ENCODE measurements at places on chromosomes 13 and 19.
A peak's percentile ranks its signal among the peaks of the same experiment; 100 is the strongest.

DNA sequence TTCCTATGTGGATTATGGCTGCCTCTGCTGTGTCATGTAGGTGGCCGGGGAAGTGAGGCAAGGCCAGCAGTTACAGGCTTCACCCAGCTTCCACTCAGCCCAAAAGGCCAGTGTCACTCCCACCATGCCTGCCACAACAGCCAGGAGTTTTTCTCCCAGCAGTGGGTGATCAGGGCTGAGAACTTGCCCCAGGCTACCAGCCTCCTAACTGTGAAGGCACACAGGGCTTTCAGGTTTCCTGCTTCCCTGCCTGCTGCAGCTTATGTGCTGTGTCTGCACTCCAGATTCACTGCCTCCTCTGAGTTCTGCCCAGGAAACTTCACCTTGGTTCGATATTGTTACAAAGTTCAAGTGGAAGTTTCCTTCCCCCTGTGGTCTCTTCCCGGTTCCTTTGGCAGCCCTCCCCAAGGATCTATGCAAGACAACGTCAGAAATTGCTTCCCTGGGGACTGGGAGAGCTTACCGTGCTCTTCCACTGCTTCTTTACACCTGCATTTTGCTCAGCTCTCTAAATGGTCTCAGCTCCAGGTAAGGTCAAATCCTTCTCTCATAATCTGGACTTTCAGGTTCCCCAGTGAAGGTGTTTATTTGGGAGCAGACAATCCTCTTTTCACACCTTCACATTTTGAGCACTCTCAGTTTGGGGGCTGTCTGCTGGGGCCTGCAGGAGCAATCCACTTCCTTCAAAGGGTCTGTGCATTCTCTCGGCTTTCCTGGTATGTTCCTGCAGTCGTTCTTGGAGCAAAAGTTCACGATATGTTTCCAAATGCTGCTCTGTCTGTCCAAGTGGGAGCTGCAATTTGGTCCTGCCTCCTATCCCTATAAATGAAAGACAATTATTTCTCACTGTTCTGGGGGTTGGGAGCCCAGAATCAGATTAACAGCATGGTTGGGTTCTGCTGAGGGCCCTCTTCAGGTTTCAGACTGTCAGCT lies 1730.1 kb upstream of the PRR20A start:
- DNase-seq = no peak

DNA sequence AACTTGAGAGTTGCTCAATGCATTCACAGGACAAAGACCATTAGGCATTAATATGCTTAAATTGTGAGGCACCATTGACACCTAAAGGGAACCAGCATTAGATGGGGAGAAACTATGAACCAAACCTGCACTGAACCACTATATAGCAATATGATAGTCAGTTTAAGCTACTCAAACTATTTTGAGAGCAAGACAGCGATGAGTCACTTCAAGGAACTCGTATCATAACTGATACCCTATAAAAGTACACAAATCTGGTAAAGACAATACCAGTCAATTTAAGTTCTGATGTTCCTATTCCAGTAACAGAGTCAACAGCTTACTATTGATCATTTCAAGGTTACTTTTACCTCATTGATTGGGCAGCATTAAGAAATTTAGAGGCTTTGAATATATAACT lies 151.3 kb upstream of the ATXN8OS start:
- no peak for DNase-seq

GRCh38 chr13:96172066-96172465 lies 82.2 kb downstream of the HS6ST3 start:
- no peak for DNase-seq

- no peak for DNase-seq
Measured at GRCh38 chr19:11693505-11694499, 44.9 kb downstream of the ZNF823 start.

- peak; percentile 90 for DNase-seq
Measured at GRCh38 chr13:99258210-99258860, at the start of gene GPR18. TSS of gene GPR18 (minus strand) at chr13:99258379. CDS start at chr13:99255872, 2,507 bp downstream.

DNA sequence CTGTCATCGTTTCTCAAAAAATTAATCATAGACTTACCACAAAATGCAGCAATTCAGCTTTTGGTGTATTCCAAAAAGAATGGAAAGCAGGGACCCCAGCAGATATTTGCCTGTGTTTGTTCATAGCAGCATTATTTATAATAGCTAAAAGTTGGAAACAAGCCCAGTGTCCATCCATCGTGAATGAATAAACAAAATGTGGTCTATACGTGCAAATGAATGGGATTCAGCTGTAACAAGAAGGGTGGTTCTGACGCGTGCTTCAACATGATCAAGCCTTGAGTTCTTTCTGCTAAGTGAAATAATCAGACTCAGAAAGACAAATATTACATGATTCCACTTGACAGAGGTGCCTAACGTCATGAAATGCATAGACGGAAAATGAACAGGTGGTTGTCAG lies 36.4 kb downstream of the PSG11 start:
- no peak for DNase-seq

DNA sequence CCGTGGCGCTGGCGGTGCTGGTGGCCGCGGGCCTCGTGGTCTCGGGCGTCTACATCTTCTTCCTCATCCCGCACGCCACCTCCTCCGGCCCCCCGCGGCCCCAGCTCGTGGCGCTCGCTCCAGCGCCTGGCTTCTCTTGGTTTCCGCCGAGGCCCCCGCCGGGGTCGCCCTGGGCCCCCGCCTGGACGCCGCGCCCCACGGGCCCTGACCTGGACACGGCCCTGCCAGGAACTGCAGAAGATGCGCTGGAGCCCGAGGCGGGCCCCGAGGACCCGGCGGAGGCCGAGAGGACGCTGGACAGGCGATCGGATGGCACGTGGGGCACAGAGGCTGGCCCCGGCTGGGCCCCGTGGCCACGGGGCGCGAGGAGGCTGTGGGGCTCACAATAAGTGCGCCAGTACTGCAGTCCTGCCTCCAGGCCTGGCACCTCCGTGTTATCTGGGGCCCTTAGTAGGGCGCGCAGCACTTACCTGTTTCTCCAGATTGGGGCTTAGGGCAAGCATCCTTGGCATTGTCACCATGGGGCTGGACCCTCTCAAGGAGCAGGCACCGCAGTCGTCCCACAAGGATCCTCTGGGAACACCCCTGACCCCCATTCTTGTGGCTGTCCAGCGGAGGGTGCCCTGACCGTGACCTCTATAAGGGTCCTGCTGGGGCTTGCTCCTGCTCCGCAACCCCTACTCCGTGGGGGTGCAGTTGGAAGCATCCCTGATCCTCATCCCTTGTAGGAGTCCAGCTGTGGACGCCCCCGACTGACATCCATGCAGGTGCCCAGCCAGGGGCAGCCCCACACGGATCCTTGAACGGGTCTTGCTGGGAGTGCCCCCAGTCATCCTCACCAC lies 1.5 kb downstream of the RNF225 start:
- DNase-seq = no peak

GRCh38 chr13:66967811-66968597 lies 262.1 kb downstream of the PCDH9 start:
- DNase-seq = no peak

GRCh38 chr19:56988299-56988698 lies 131.5 kb upstream of the USP29 start:
- no peak for DNase-seq

GRCh38 chr13:77494226-77494625 lies 41.3 kb upstream of the SCEL start:
- no peak for DNase-seq

DNA sequence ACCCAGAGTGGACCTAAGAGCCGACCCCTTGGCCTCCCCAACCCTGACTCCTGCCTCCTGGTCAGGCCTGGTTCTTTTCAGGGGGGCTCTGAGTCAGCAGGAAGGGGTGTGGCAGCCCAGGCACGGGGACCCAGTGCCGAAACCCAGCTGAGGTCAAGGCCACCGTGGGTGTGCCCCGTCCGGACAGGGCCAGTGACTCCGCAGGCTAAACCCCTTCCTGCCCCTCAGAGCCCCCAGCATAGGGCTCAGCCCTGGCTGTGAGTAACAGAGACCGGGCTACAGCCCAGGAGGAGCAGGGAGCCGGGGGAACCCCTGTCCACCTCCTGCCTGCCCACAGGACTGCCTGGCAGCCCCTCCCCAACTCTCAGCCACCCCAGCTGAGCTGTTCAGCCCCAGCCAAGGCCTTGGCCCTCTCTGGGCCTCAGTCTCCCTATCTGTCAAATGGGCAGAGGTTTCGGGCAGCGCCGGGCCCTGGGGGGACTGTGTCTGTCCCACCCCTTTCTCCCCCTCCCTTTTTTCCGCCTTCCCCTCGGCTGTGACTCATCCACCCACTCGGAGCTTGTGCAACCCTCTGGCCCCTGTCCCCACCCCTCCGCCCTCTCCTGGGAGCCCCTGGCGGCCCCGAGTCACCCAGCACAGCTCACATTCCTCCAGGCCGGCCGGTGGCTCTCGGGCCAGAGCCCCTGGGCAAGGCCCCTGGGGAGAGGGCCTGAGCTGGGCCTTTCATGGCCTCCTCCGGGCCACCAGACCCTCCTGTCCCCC lies 8.6 kb downstream of the ZBTB7A start:
- peak; percentile 42 for DNase-seq

- no peak for DNase-seq
Measured at GRCh38 chr13:58476206-58476918, 844.8 kb downstream of the PCDH17 start.

GRCh38 chr19:428149-428548 lies 19.2 kb upstream of the C2CD4C start:
- no peak for DNase-seq

Data from Karpas-422 (cell line).